ENCODE measurements at places on chromosomes 5 and 9.

DNA sequence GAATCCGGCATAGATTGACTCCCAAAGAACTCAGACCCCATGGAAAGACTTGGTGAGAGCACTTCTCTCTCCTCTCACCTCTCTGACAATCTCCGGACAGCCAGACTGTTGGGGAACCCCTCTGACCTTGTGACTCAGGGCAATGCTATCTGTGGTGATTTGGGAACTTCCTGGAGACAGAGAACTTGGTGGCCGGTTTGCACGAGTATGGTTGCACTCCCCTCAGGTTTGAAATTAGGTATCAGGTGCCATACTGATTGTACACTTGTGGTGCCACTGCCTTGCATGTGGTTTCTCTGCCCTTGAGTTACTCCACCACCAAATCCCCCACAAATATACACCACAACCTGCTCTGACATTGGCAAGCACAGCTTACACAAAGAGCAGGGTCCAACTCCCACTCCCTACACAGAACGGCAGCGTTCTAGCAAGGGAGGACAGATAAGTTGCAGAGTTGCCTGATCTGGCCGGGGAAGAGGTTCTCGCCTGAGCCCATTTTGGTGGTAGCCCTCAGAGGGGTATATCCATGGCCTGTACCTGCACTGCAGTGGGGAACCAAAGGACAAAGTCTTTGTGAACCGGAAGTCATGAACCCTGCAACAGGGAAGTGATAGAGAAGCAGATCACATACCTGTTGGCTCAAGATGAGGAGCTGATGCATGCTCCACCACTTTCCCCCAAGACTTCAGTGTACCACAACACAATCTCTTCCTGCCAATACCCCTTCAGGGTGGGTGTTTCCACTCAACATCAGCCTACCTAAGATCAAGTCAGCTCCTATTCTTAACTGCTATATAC is 255.1 kb downstream of the MCTP1 start:
- H3K27ac ChIP-seq: no peak overlapping the region
- peaks cover 6% of the 10 kb centered on the region for H3K36me3 ChIP-seq

DNA sequence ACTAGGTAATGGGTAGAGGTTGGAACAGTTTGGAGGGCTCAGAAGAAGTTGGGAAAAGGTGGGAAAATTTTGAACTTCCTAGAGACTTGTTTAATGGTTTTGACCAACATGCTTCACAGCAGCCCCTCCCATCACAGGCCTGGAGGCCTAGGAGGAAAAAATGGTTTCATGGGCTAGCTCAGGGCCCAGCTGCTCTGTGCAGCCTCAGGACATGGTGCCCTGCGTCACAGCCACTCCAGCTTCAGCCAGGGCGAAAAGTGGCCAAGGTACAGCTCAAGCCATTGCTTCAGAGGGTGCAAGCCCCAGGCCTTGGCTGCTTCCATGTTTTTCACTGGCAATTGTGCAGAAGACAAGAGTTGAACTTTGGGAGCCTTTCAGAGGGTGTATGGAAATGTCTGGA is 453.7 kb downstream of the LRRC70 start:
- no peaks in the 10 kb centered on the region for H3K27me3 ChIP-seq
- H3K36me3 ChIP-seq: peaks cover 6% of the 10 kb centered on the region
- no peak overlapping the region for H3K4me3 ChIP-seq

- no peaks in the 10 kb centered on the region for H3K4me1 ChIP-seq
- peaks cover 15% of the 10 kb centered on the region for H3K27me3 ChIP-seq
- no peak overlapping the region for H3K27ac ChIP-seq
- no peak for DNase-seq
- no peaks in the 10 kb centered on the region for H3K36me3 ChIP-seq
- no peak overlapping the region for H3K4me3 ChIP-seq
Observed at GRCh38 chr9:137168904-137169856, 671 bp downstream of the LRRC26 start.

GRCh38 chr5:166509085-166509484 is 1782.4 kb upstream of the WWC1 start:
- H3K27me3 ChIP-seq: no peaks in the 10 kb centered on the region
- H3K4me1 ChIP-seq: no peaks in the 10 kb centered on the region

DNA sequence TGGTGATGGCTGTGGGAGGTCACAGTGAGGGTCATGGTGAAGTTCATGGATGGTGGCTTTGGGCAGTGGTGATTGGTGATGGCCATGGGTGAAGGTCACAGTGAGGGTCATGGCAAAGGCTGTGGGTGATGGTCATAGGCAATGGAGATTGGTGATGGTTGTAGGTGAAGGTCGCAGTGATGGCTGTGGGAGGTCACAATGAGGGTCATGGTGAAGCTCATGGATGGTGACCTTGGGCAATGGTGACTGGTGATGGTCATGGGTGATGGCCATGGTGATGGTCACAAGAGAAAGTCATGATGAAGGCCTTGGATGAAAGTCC is 115.6 kb upstream of the IRX4 start:
- DNase-seq: no peak
- H3K4me3 ChIP-seq: no peak overlapping the region
- H3K27ac ChIP-seq: no peak overlapping the region
- H3K4me1 ChIP-seq: no peaks in the 10 kb centered on the region
- no peaks in the 10 kb centered on the region for H3K36me3 ChIP-seq
- H3K27me3 ChIP-seq: no peaks in the 10 kb centered on the region

DNA sequence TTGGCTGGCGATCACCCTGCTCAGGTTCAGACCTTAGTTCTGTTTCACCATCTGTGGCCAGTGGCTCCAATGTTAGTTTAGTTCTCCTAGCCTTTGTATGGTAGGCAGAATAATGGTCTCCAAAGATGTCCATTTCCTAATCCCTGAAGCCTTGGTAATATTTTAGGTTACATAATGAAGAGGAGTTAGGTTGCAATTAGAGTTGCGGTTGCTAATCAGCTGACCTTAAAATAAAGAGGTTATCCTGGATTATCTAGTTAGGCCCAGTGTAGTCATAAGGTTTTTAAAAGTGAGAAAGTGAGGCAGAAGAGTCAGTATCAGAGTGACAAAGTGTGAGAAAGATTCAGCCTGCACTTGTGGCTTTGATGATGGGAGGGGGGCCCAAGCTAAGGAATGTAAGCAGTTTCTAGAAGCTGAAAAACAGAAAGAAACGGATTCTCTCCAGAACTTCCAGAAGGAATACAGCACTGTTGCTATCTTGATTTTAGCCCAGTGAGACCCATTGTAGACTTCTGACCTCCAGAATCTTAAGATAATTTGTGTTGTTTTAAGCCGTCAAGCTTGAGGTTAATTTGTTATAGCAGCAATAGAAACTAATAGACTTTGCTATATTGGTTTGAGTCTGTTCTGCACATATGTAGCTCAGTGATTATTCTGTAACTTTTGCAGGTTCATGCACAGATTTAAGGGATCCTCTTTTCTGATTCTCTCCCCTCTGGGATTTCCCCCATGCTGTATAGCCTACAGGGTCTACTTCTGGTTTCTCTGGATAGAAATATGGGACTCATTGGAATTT is 21.6 kb downstream of the LNPEP start:
- H3K27me3 ChIP-seq: no peaks in the 10 kb centered on the region
- DNase-seq: no peak
- no peak overlapping the region for H3K27ac ChIP-seq
- H3K4me3 ChIP-seq: no peak overlapping the region
- H3K36me3 ChIP-seq: peaks cover 4% of the 10 kb centered on the region
- H3K4me1 ChIP-seq: peaks cover 31% of the 10 kb centered on the region

DNA sequence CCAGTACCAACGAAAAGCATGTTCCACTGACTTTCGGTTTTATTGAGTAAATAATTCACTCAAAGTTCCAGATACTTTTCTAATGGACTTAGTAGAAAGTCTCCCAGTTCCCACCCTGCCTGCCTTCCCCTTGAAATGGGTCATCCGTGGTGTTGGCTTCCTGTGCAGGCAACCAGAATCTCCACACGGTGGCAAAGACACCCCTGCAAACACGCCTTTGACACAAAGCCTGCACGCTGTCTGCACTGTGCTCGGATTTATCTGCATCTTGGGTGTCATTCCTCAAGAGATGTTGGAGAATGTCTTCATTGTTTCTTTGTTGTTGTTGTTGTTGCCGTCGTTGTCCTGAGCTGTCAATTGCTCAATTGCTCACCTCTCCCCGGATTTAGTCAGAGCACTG is 150.0 kb upstream of the IRX2 start:
- H3K4me3 ChIP-seq: no peak overlapping the region
- DNase-seq: no peak
- no peaks in the 10 kb centered on the region for H3K27me3 ChIP-seq
- no peaks in the 10 kb centered on the region for H3K4me1 ChIP-seq
- H3K27ac ChIP-seq: no peak overlapping the region
- H3K36me3 ChIP-seq: peaks cover 6% of the 10 kb centered on the region

- H3K27me3 ChIP-seq: no peaks in the 10 kb centered on the region
- H3K4me1 ChIP-seq: peaks cover 81% of the 10 kb centered on the region
- peak overlapping the region; percentile 40 for H3K27ac ChIP-seq
- H3K36me3 ChIP-seq: peaks cover 6% of the 10 kb centered on the region
- H3K4me3 ChIP-seq: peak overlapping the region; percentile 18
Observed at GRCh38 chr9:2050236-2050635, 35.1 kb downstream of the SMARCA2 start.

DNA sequence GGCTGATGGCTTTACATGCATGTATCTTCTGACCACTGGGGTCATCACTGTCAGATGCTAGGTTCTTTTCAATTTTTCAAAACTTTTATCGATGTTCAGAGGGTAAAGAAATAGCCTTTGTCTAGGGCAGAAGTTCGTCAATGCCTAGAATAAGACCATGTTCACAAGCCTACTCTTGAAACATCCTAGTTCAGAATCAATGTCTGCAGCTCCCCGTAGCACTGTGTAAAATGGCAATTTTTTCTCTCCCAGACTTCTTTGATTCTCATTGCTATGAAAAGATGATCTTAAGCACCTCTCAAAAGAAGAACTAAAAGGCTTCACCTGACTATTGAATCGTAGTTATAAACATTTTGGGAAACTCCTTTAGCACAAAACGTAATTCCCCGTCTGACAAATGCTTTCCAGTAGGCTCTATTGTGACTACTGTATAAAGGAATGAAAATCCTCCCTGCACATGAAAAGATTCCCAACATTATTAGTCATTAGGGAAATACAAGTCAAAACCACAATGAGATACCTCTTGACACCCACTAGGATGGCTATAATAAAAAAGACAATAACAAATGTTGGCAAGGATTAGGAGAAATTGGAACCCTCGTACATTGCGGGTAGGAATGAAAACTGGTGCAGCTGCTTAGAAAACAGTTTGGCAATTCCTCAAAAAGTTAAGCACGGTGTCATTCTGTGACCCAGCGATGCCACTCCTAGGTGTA is 263.5 kb downstream of the ARHGAP26 start:
- H3K4me3 ChIP-seq: peak overlapping the region; percentile 51
- H3K4me1 ChIP-seq: peaks cover 22% of the 10 kb centered on the region

DNA sequence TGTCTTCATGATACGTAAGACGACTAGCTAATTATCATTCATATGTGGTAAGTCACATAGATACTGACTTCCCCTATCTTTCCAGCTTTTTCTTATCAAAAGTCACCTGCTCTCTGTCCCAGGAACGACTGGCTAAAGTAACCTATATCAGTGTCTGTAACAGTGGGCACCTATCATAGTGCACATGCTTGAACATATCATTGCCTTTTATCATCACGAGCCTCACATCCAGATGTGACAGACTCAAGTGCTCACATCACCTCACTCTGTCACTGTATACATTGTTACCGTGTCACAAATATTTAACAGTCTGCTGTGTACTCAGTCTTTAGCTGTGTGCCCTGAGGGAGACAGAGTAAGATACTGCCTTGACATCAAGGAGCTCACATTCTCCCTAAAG is 125.4 kb upstream of the CCDC152 start:
- H3K4me1 ChIP-seq: no peaks in the 10 kb centered on the region
- no peak overlapping the region for H3K27ac ChIP-seq
- H3K4me3 ChIP-seq: no peak overlapping the region
- peaks cover 2% of the 10 kb centered on the region for H3K27me3 ChIP-seq

GRCh38 chr5:59186623-59187022 is 603.7 kb downstream of the RAB3C start:
- no peak for DNase-seq
- H3K27ac ChIP-seq: no peak overlapping the region
- H3K36me3 ChIP-seq: no peaks in the 10 kb centered on the region
- peaks cover 18% of the 10 kb centered on the region for H3K27me3 ChIP-seq
- peaks cover 14% of the 10 kb centered on the region for H3K4me1 ChIP-seq
- H3K4me3 ChIP-seq: no peak overlapping the region

GRCh38 chr9:96616817-96617438 is 2.7 kb downstream of the CDC14B start:
- peaks cover 74% of the 10 kb centered on the region for H3K4me1 ChIP-seq
- DNase-seq: no peak
- no peaks in the 10 kb centered on the region for H3K27me3 ChIP-seq
- H3K27ac ChIP-seq: no peak overlapping the region
- H3K4me3 ChIP-seq: no peak overlapping the region

GRCh38 chr9:93575796-93576257 is 557 bp upstream of the PHF2 start:
- peak overlapping the region; percentile 96 for H3K4me3 ChIP-seq
- peaks cover 2% of the 10 kb centered on the region for H3K27me3 ChIP-seq
- H3K27ac ChIP-seq: peak overlapping the region; percentile 93
- peaks cover 41% of the 10 kb centered on the region for H3K4me1 ChIP-seq

GRCh38 chr5:148972396-148972795 is 90.5 kb downstream of the SH3TC2 start:
- H3K27me3 ChIP-seq: no peaks in the 10 kb centered on the region
- DNase-seq: no peak
- H3K4me3 ChIP-seq: peak overlapping the region; percentile 74
- peaks cover 91% of the 10 kb centered on the region for H3K4me1 ChIP-seq

DNA sequence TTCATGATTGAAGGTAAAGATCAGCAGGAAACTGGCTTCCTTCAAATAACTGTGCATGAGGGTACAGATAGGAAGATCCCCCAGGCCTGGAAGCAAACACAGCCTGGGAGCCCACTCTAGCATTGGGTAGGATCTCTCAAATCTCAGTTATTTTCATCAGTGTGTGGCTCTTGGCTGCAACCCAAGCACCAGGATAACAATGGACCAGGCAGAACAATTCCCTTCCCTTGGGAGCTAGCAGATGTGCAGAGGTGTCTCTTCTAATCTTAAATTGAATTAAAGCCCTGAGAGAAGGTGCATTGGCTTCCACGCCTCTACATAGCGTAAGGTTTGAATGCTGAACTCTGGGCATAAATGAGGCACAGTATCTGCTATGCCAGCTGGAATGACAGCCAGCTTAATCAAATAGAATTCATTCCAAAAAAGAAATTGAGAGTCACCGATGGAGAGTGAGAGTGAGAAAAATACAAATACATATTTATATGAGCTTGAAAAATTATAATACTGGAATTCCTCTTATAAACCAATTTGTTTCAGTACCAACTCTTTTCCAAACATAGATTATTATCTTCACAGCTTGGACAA is 957.3 kb downstream of the CDH12 start:
- DNase-seq: no peak
- H3K36me3 ChIP-seq: no peaks in the 10 kb centered on the region

DNA sequence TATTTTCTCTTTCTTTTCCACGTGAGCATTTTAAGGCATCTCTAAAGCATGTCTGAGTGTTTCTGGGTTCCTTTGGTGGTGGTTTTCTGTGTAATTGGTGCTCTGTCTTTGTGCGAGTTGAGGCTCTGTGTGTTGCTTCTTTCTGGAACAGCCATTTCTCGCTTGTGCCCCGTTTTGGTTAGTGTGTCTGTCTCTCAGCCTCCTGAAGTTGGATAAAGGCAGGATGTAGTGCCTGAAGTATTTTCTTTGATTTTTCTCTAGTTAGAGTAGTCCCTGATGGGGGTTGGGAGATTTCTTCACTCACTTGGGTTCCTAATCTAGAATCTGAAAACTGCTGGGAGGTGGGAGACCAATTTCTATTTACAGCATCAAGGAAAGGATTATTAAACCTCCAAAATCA is 129.7 kb upstream of the TMEM161B start:
- H3K4me1 ChIP-seq: no peaks in the 10 kb centered on the region
- 0 out of 2 replicates have a peak, but pooled peaks cover 4% of the 10 kb centered on the region for H3K36me3 ChIP-seq
- H3K4me3 ChIP-seq: no peak overlapping the region
- H3K27me3 ChIP-seq: no peaks in the 10 kb centered on the region

- H3K36me3 ChIP-seq: no peaks in the 10 kb centered on the region
- DNase-seq: no peak
- H3K27me3 ChIP-seq: no peaks in the 10 kb centered on the region
- no peak overlapping the region for H3K4me3 ChIP-seq
- H3K4me1 ChIP-seq: peaks cover 7% of the 10 kb centered on the region
Observed at GRCh38 chr5:84253946-84254345, 130.7 kb downstream of the EDIL3 start.

All from HFFc6 (cell line).